ENCODE measurements at places on chromosomes 12 and 14.

GRCh38 chr12:96585977-96586376 is 96.6 kb downstream of the CFAP54 start:
- DNase-seq, result no peak

DNA sequence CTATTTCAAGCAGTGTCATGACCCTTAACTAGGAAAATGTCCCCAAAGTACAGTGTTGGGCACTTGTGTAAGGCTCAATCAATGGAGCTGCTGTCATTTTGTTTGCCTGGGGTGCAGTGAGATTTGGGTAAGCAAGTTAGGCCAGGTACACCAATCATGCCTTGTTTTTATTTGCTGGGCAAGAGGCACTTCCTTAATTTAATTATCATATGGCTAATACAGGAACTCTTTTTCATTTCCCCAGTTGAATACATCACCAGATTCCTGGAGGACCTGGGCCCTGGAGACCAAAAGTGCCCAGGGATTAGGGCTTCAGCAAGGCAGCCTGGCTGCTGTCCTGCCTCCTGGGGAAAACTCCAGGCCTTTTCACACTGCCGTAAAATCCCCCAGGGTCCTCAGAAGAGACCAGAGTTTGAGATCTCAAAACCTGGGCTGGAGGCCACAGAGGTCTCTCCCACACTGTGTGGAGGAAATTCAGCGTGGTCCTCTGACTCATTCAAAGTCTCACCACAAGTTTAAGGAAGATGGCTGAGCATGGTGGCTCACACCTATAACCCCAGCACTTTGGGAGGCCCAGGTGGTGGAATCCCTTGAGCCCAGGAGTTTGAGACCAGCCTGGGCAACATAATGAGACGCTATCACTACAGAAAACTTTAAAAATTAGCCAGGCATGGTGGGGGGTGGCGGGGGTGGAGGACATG is 28.4 kb upstream of the FOXN3 start:
- DNase-seq, result peak; percentile 36

GRCh38 chr12:50174971-50175715 is 8.0 kb upstream of the CERS5 start:
- DNase-seq, result peak; percentile 78

DNA sequence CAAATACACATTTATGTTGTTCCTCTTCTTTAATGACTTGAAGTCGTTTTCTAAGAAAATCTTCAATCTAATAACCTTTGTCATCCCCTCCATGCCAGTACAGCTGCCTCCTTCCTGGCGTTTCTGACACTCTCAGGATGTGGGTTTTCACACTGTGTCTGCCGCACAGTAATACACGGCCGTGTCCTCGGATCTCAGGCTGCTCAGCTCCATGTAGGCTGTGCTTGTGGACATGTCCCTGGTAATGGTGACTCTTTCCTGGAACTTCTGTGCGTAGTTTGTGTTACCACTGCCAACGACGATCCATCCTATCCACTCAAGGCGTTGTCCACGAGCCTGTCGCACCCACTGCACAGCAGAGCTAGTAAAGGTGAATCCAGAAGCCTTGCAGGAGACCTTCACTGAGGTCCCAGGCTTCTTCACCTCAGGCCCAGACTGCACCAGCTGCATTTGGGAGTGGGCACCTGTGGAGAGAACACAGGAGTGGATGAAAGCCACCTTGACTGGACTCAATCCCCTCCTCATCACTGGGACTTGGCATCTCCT is 1095.9 kb downstream of the TMEM121 start:
- DNase-seq, result no peak

DNA sequence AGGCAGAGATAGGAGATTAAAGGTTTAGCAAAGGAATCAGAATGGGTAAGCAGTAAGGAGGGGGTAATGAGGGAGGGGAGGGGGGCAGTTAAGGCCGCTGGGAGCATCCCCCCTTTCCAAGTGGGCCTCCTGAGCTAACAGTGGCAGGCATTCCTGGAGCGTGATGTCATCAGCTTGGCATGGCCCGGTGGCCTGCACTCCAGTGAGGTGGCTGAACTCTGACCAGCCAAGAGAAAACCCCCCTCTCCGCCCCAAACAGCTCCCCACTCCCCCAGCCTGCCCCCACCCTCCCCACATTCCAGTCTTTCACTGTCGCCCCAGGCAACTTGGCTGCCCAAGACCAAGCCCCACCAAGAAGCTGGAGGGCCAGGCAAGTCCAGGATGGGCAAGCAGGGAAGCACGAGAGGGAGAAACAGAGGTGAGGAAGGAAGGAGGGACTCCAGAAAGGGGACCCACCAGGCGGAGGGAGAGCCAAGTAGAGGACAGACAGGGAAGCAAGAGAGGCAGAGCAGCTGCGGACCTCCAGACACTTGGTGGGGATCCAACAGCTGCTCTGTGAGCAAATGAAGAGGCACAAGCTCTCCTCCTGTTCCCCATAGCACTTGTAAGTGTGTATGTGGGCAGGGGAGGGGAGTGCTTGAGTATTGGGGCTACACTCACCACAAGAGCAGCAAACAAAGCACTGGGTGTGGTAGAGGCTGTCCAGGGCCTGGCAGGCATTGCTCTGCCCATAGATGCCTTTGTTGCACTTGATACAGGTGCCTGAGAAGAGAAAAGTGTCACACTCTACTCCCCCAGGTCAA is 4.5 kb downstream of the AJUBA start:
- peak; percentile 90 for DNase-seq

DNA sequence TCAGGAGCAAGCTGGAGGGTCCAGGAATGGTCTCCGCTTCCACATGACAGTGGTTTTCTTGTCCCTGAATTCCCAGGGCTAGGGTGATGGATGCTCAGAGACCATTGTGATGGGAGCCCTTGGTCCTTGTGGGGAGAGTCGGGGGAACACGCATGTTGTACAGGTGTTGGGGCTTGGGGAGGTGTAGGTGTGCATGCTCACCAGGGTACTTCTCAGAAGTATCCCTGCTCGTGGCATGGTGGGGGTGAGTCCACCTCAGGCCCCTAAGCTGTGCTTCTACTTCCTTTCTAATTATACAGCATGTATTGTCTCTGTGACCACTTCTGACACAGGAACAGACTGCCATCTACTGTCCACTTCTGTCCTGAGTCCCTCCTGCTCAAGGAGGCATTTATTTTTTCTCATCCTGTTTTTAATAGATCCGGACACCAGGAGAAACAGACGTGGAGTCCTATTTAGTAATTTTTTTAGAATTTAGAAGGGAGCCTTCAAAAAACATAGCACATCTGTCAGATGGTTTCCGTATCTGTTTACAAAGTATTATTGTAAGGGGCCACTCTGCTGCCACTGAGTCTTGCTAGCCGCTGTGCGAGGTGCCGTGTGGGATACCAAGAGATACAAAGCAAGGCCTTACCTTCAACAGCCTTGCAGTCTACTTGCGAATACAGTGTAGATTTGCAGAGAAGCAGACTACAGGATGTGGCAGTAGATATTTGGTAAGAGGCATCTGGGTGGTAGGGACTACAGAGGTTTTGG is 10.5 kb downstream of the NTF3 start:
- DNase-seq, result peak; percentile 67

GRCh38 chr12:93540466-93540865 is 32.0 kb upstream of the SOCS2 start:
- no peak for DNase-seq

GRCh38 chr12:113555226-113555625 is 83.6 kb upstream of the LHX5 start:
- DNase-seq, result peak; percentile 2

DNA sequence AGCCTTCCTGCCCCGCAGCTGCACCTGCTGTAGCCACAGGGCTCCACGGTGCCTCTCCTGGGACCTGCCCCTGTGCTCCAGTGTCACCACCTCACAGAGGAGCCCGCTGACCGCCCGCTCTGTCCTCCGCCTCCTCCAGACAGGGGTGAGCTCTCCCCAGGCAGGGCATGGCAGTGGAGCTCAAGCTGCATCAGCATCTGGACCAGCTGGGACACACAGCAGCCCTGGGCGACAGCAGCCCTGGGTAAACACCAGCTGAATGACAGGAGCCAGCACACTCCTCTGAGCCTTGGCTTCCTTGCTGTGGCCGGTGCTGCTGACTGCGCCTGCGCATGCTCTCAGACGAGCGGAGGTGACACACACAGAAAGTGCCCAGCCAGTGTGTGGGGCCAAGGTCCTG is 22.0 kb downstream of the CHGA start:
- no peak for DNase-seq

DNA sequence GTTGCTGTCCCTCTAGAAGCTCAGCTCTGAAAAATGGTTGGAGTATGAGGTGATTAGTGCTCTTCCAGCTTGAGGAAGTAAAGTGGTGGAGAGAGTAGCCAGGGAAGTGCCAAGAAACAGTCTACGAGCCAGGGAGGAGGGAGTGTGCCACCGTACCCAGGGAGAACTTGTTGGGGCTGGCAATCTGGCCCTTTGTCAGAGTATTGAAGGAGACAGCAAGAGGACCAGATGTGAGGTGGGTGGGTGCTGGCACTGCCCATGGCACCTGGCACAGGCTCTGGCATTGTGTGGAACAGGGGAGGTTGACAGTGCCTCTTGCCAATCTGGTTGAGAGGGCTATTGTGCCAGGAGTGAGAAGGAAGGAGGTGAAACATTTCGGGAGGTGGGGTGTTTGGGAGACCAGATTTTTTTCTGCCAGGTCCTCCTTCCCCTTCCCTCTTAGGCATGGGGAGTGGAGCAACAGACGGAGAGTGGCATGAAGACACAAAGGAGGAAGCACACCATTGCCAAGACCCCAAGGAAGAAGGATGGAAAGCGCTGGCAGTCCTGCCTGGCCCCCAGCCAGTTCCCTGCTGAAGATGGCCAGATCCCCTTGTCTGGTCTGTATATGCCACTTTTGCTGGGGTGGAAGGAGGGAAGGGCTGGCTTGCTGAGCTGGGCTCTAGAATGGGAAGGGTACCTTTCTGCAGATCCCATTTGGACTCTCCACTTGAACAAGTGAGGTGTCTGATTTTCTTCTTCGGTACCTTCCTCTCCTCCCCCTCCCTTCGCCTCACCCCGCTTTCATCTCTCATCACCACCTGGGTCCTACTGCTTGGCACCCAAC is 37.5 kb downstream of the ZFHX2 start:
- DNase-seq, result no peak

- DNase-seq, result no peak
Measured at GRCh38 chr14:105119408-105120025, 49.1 kb downstream of the JAG2 start.

GRCh38 chr12:54031480-54031879 is 1.4 kb upstream of the HOXC5 start:
- DNase-seq, result no peak

DNA sequence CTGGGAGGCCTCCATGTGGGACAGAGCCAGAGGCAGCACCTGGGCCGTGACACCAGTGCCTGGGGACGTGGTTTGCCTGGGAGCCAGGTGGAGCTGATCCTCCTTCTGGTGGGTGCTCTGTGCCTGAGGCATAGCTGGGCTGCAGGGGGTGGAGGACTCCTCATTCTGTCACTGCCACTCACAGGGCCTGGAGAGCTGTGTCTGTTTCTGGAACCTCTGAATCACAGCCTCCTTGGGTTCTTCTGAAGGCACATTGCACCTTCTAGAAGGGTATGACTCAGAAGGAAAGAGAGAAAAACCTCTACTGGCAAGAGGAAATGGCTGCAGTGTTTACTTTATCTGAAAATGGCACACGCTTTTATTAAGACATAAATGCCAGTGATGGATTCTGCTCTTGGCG is 659.8 kb downstream of the VRK1 start:
- DNase-seq, result peak; percentile 70

- DNase-seq, result no peak
Measured at GRCh38 chr14:61271552-61271951, 9.6 kb downstream of the TMEM30B start.

Measured in fibroblast of skin of right biceps (primary cell).